Esophagus squamous epithelium (tissue), 5 donors: ENCODE measurements at places on chromosomes 5 and 9.

DNA sequence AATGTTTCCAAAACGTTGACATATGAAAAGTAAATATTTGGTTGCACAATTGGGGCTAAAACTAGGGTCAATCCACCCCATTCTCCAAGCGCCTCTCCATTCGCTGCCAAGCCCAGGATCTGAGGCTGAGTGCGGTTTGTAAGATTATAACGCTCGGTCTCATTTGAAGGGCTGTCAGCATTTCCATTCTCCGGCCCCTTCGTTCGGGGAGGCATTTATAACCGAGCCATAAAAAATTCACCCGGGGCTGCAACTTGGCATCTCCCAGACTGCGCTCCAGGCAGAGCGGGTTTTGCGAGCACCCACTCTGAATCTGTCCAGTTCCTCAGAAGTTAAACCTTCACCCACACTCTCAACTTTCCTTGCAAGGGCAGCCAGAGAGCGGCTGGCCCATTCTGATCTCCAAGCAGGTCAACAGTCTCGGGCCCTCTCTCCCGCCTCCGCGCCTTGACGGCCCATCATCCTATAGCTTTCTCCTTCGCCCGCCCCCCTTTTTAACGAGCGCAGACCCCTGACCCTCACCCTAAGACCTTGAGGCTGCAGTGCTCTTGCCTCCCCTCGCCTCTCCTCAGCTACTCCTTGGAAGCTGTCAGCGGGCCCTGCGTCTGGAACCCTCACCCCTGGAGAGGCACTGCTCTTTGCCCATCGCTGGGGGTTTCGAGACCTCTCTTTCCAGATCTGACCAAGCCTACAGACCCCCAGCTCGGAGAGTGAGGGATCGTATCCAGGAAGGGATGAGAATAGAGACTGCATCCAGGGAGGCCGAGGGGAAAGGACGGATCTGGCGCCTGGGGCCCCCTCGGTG, 1.1 kb downstream of the SLIT3 start:
- DNase-seq = no peak

DNA sequence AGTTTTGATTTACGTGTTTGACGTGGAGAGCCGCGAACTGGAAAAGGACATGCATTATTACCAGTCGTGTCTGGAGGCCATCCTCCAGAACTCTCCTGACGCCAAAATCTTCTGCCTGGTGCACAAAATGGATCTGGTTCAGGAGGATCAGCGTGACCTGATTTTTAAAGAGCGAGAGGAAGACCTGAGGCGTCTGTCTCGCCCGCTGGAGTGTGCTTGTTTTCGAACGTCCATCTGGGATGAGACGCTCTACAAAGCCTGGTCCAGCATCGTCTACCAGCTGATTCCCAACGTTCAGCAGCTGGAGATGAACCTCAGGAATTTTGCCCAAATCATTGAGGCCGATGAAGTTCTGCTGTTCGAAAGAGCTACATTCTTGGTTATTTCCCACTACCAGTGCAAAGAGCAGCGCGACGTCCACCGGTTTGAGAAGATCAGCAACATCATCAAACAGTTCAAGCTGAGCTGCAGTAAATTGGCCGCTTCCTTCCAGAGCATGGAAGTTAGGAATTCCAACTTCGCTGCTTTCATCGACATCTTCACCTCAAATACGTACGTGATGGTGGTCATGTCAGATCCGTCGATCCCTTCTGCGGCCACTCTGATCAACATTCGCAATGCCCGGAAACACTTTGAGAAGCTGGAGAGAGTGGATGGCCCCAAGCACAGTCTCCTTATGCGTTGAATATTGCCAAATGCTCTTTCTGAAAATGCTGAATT, 850 bp downstream of the RRAGA start:
- no peak for DNase-seq

- no peak for DNase-seq
Observed at GRCh38 chr5:145917288-145917687, 19.1 kb upstream of the SH3RF2 start.

- DNase-seq = no peak
Observed at GRCh38 chr5:114789773-114790402, 379.8 kb downstream of the TRIM36 start.

GRCh38 chr5:161544350-161544765, 2.2 kb downstream of the GABRB2 start:
- no peak for DNase-seq

GRCh38 chr5:143886096-143886495, 74.1 kb downstream of the HMHB1 start:
- no peak for DNase-seq

DNA sequence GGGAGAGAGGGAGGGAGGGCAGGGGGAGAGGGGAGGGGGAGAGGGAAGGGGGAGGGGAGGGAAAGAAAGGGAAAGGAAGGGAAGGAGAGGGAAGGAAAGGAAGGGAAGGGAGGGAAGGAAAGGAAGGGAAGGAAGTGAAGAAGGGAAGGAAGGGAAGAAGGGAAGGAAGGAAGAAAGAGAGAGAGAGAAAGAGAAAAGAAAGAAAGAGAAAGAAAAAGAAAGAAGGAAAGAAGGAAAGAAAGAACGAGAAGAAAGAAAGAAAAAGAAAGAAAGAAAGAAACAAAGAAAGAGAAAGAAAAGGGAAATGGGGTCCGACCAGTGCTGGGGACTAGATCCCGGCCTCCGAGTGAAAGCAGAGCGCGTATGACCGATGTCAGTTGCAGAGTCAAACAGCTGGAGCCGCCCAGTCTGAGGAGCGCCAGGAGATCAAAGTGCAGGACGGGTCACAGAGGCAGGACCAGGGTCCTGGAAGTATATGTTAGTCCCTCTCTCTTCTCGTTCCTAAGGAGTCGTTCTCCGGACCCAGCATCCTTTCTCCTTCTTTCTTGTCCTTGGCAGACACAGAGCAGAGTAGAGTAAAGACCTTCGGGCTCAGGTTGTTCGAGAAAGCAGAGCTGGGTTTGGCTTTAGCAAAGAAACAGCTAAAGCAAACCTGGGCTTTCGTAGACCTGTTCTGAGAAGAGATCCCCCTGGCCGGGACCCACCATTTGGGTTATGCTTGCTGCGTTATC, 305.4 kb upstream of the MSX2 start:
- no peak for DNase-seq

- DNase-seq = no peak
Observed at GRCh38 chr9:120888626-120889025, 11.6 kb upstream of the PHF19 start.

- DNase-seq = no peak
Observed at GRCh38 chr5:368183-369084, 46.9 kb downstream of the AHRR start.

DNA sequence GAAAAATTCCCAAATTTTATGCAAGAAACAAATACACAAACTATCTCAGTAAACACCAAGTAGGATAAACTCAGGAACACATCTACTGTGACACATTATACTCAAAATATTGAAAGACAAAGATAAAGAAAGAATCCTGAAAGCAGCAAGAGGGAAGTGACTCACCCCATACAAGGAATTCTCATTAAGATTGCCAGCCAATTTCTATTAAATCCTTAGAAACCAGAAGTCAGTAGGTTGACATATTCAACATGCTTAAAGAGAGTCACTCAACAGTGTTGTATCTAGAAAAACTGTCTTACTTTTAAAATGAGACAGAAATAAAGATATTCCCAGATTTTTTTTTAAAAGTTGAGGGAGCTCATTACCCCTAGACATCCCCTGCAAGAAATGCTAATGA, 15.5 kb downstream of the SPATA31E1 start:
- no peak for DNase-seq

GRCh38 chr5:150109921-150110320, 23.6 kb upstream of the CSF1R start:
- no peak for DNase-seq

GRCh38 chr5:77230727-77231470, 20.4 kb downstream of the PDE8B start:
- no peak for DNase-seq

- DNase-seq = no peak
Observed at GRCh38 chr5:137263371-137264005, 235.6 kb downstream of the SPOCK1 start.

- DNase-seq = no peak
Observed at GRCh38 chr5:14089198-14089597, 53.9 kb upstream of the TRIO start.

DNA sequence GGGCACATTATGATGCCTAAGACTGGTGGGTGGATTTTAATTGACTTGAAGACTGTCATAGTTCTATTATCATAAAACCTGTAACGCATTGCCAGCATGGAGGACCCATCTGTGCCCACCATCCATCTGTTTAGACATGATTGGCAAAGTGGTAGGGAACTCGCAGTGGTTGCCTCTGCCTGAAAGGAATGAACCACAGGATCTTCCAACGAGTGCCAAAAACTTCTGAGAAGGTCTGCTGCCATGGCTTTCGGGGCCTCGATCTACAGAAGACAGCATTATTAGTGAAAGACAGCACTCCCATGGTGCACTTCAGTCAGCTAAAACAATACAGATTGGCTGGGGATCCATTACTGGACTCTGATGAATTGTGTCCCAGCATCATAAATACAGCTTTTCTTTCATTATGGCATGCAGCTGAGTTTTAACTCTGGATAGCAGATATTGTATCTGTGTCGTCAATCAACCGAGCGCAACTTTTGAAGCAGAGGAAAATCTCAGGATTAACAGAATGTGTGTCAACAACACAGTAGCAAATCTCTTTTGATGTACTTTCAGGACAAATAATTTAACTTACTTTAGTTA, 74.3 kb downstream of the ZDHHC21 start:
- no peak for DNase-seq

DNA sequence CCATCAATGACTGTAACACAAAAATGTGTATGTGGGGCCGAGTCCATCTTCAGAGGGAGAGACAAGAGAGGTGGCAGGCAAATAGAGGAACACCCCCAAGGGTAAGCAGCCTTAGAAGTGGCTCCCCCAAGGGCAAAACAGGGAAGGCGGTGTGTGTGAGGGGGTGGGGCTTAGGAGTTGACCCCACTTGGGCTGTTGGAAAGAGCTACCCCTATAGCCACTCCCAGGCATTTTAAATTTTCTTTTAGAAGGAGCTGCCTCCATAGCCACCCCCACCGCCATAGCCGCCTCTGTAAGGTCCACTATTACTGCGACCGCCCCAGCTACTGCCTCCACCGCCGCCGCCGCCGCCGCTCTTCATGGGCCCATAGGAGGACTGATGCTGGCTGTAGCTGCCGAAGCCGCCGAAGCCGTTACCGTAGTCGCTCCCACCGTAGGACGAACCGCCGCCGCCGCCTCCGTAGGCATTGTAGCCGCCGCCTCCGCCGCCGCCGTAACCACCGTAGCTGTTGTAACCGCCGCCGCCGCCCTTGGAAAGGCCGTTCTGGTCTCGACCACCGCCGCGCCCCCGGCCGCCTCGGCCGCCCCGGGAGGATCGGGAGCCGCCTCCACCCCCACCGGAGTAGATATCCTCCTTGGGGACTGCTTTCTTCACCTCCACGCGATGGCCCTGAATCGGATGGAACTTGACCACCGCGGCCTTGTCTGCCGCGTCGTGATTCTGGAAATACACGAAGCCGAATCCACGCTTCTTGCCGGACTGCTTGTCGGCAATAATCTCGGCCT, 1.1 kb downstream of the HNRNPA0 start:
- no peak for DNase-seq

DNA sequence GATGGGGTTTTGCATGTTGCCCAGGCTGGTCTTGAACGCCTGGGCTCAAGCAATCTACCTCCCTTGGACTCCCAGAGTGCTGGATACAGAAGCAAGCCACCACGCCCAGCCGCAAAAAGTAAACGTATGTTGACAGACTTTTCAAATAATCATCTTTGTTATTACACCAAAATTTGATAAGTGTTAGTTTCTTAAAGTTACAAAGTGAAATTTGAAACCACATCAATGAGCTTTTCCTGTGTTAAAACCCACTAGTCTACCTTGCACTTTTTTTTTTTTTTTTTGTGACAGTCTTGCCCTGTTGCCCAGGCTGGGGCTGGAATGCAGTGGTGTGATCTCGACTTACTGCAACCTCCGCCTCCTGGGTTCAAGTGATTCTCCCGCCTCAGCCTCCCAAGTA, 29.9 kb downstream of the SPACA9 start:
- no peak for DNase-seq

DNA sequence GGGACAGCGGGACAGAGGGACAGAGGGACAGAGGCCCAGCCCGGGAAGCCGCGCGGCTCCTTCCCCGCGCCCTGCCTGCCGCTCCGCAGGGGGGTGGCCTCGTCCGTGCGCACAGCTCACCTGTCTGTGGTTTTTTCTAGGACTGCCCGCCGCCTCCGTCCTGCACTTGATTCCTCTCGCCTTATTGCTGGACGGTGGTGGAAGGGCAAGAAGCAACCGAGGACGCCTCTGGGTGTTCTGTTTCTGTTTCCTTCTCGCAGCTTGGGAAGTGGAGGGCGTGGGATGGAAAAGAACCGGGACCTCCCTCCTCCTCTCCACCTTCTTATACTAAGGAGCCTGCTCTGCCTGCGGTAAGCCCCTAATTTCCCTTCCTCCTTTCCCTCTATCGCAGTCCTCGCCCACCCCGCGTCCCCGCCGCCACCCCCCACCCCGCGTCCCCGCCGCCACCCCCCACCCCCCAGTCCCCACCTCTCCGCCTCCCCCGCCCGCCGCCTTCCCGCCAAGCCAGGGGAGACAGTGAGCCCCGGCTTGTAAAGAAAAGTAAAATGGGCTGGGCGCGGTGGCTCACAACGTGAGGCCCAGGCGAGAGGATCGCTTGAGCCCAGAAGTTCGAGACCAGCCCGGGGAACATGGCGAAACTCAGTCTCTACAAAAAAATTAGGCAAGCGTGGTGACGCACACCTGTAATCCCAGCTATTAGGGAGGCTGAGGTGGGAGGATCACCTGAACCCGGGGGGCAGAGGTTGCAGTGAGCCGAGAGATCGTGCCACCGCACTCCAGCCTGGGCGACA, 9.6 kb upstream of the FLT4 start:
- no peak for DNase-seq

GRCh38 chr9:94081435-94081834, 2.8 kb upstream of the PTPDC1 start:
- no peak for DNase-seq

DNA sequence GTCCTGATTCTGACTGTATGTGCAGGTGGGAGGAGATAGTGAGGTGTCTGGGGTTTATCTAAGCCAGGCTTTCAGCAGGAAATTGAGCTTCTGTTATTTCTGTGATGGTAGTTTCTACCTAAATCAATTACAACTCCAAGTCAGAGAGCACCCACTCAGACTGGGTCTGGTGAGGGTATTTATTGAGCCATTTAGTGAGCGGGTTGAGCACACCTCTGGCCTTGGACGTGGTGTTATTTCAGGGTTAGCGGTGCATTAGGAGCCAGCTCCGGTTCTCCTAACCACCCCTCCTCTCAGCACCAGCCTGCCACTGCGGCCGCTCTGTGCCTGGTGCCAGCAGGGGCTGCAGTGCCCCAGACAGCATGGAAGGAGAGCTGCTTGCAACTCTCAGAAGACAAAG, 238.9 kb downstream of the CACNA1B start:
- no peak for DNase-seq

GRCh38 chr5:175657593-175658271, at the start of gene HRH2:
TSS of gene HRH2 (plus strand) at chr5:175658071. CDS start at chr5:175683234, 25,163 bp downstream.
- no peak for DNase-seq

- DNase-seq = no peak
Observed at GRCh38 chr5:95731571-95732554, 727 bp downstream of the RHOBTB3 start.
